ENCODE measurements at places on chromosomes 12 and 14. TPM values are rescaled to one million over a fixed set of nuclear protein-coding genes. Genes with fewer than 3 reads are reported as not detected.

The STAC3 gene
- total RNA-seq, result 3.8 TPM

The AKAP3 gene
- total RNA-seq, result 0.81 TPM

The FOXG1 gene
- not detected for total RNA-seq

The SCNN1A gene
- under 0.01 TPM for total RNA-seq

The MIP gene
- not detected for total RNA-seq

The VRTN gene
- not detected for total RNA-seq

The FGF6 gene
- total RNA-seq, result not detected

The CMKLR1 gene
- not detected for total RNA-seq

The CELA1 gene
- total RNA-seq, result not detected

The CLEC4D gene
- not detected for total RNA-seq

The A2M gene
- 0.54 TPM for total RNA-seq

The KLRG1 gene
- total RNA-seq, result not detected

The INF2 gene
- 64.0 TPM for total RNA-seq

The HVCN1 gene
- total RNA-seq, result 2.6 TPM

The LTBP2 gene
- 157 TPM for total RNA-seq

The ADAM21 gene
- 0.25 TPM for total RNA-seq

The ESPL1 gene
- 1.5 TPM for total RNA-seq

The KRT78 gene
- not detected for total RNA-seq

The MGST1 gene
- total RNA-seq, result 203 TPM

The MDGA2 gene
- total RNA-seq, result not detected

The IGF1 gene
- 0.63 TPM for total RNA-seq

The TBC1D30 gene
- 0.98 TPM for total RNA-seq

The RNASE13 gene
- total RNA-seq, result not detected

The SLC17A8 gene
- total RNA-seq, result not detected

The IRAK3 gene
- total RNA-seq, result 21.4 TPM

The ERH gene
- 51.0 TPM for total RNA-seq

The C14orf132 gene
- 25.5 TPM for total RNA-seq
